ENCODE measurements at places on chromosomes 6 and 20.
A peak's percentile ranks its signal among the peaks of the same experiment; 100 is the strongest.

- no peak for DNase-seq
Measured at GRCh38 chr6:142693441-142693840, 251.5 kb downstream of the HIVEP2 start.

- DNase-seq: no peak
Measured at GRCh38 chr6:32627831-32628230, 9.4 kb upstream of the HLA-DQA1 start.

DNA sequence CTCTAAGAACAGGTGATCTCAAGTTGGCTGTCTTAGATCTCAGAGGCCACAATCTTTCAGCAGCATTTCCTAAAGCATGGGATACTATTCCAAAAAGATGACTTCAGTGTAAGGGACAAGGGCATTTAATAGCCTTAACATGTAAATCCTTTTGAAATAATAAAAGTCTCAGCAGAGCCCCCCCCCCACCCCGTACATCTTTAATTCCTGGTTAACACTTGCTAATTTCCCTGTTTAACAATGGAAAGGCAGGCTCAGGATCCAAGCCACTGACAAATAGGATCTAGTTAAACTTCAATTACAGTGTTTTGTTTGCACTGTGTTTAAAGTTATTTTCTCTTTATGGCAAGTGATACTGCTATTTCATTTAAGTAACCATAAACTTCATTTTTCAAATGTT is 12.0 kb downstream of the TASP1 start:
- no peak for DNase-seq

DNA sequence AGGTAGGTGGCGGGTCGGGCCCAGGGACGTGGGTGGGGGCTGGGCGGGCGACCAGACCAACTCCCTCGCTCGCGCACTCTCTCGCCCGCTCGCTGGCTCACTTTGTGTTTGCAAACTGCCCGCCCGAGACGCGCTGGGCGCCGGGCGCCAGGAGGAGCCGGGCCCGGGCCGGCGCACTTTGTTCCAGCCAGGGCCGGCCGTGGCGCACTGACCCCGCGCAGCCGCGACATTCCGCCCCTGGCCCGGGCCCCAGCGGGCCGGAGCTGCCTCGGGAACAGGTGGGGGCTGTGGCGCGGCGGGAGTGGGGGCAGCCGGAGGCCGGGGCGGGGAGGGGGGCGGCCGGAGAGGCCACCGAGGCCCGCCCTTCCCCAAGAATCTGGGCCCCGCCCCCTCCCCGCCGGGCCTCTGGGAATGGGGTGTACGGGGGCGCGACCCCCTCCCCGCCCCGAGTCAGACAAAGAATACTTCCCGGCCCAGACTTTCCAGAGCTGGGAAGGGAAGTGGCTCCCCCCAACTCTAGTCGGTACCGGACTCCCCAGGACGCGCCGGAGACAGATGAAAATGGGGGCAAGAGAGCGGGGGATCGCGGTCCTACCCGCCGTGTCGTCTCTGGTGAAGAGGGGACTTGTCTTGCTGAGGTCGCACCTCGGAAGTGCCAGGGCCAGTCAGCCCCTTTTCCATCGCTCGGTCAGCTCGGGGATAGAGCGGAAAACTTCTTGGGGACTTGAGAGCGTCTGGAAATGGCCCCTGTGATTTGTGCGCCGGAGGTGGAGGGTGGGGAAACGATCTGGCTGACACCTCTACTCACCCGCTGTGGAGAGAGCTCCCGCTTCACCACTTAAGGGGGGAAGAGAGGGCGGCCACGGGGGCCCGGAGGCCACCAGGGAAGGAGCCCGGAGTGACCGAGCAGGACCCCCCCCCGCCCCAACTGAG is 951 bp downstream of the FOXP4 start:
- DNase-seq: no peak

- DNase-seq: no peak
Measured at GRCh38 chr6:119280080-119280479, 69.5 kb downstream of the MAN1A1 start.

- DNase-seq: peak; percentile 51
Measured at GRCh38 chr20:54649511-54649962, 174.1 kb downstream of the DOK5 start.

DNA sequence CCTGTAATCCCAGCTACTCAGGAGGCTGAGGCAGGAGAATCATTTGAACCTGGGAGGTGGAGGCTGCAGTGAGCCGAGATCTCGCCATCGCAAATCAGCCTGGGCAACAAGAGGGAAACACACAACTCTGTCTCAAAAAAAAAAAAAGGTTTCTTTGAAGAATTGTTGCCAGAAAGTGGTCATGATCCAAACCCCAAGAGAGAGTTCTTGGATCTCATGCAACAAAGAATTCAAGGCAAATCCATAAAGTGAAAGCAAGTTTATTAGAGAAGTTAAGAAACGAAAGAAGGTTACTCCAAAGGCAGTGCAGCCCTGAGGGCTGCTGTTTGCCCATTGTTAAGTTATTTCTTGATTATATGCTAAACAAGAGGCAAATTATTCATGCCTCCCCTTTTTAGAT is 14.5 kb upstream of the KIFC1 start:
- DNase-seq: no peak

DNA sequence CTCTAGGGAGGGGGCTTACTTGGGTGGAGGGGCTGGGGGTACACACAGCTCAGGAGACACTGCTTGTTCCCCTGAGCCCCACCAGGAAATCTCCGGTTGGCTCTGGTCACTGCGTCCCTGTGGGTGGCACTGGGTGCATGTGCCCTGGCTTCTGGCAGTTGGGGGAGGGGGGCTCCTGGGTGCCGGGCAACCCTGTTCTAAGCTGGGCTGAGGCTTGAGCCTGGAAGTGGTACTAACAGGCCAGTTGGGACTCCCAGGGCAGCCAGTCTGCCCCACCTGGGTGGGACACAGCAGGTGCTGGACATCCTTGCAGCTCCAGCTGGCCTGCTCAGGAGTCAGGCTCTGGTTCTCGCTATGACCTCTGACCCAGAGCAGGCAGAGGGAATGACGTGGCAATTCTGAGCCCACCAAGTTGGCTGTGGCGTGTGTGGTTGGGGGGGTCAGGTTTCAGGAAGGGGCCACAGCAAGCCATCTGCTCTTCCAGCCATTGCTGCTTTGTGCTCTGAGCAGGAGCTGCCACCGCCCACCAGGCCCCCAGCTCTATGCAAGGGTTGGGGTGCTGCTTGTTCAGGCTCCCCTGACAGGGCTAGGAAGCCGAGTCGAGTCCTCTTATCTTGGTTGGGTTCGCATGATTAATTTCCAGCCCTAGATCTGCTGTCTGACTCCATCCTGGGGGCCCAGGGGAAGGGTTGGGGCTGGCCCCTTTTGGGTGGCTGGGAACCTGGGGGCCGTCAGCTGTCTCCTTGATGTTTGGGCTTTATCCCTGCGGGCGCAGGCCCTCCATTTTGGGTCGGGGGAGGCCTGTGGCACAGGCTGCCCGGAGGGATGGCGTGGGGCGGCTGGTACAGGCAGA is 590 bp downstream of the C20orf204 start:
- DNase-seq: no peak

GRCh38 chr6:40355532-40355931 is 231.6 kb downstream of the LRFN2 start:
- DNase-seq: no peak

DNA sequence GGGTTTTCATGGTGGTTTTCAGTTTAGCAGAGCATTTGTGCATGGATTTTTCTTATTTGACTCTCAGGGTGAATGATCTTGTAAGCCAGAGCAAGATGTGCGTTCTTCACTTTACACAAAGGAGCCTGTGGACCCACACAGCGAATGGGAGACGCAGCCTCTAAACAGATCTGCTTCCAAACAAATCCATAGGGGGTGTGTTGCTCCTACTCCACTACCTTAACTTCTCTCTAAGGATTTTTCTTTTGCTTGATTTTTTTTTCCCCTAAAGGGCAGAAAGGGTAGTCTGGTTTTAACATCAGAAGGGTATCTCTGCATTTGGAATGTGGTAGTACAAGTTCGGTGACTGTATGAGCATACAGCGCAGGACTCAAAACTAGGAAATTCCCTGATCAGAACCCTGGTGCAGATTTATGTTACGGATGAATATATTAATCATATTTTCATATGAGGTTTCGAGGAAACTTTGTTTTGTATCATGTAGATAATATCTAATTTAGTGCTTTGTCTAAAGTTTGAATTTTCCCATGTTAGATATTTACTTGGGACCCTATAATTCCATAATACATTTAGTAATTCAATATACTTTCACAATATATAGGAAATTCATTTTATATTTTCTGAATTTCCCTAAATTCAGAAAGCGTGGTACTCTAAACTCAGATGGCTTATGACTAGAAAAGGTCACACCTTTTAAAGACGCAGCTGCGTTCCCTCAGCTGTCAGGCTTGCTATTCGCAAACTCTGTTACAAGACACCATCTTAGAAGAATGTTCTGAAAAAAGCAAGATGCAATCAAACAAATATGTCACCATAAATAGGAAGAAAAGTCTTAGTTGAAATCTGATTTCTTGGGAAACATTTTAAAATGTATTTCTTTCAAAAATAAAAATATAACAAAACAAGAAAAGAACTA is 196.9 kb downstream of the TMEM242 start:
- DNase-seq: no peak

Measured in kidney epithelial cell (primary cell).